ENCODE measurements at places on chromosomes 12 and 14. TPM values are rescaled to one million over a fixed set of nuclear protein-coding genes. Genes with fewer than 3 reads are reported as not detected.

HCAR3 gene
- polyA plus RNA-seq, result 2.2 TPM

LRRC10 gene
- not detected for polyA plus RNA-seq

PAX9 gene
- polyA plus RNA-seq, result 0.06 TPM

LDHB gene
- 1,192 TPM for polyA plus RNA-seq

RNASE3 gene
- not detected for polyA plus RNA-seq

IL31 gene
- not detected for polyA plus RNA-seq

PLEKHG7 gene
- polyA plus RNA-seq, result 0.67 TPM

ENDOU gene
- 0.54 TPM for polyA plus RNA-seq

KLRG1 gene
- polyA plus RNA-seq, result 0.87 TPM

FAM186B gene
- 0.67 TPM for polyA plus RNA-seq

AKAP5 gene
- 0.06 TPM for polyA plus RNA-seq

GPRC5D gene
- polyA plus RNA-seq, result not detected

NANOG gene
- polyA plus RNA-seq, result not detected

SCNN1A gene
- polyA plus RNA-seq, result 1.0 TPM

All from adipose tissue (tissue), 3 donors.